Heart left ventricle (tissue), 16 donors: ENCODE measurements at places on chromosomes 5 and 9. TPM values are rescaled to one million over a fixed set of nuclear protein-coding genes. Genes with fewer than 3 reads are reported as not detected.
A peak's percentile ranks its signal among the peaks of the same experiment; 100 is the strongest.

PCDHB8 gene
- 0.63 TPM for total RNA-seq

HTR4 gene
- not detected for total RNA-seq

- no peak for DNase-seq
These were observed 89.3 kb downstream of the COL5A1 start for GRCh38 chr9:134730761-134731496.

DNA sequence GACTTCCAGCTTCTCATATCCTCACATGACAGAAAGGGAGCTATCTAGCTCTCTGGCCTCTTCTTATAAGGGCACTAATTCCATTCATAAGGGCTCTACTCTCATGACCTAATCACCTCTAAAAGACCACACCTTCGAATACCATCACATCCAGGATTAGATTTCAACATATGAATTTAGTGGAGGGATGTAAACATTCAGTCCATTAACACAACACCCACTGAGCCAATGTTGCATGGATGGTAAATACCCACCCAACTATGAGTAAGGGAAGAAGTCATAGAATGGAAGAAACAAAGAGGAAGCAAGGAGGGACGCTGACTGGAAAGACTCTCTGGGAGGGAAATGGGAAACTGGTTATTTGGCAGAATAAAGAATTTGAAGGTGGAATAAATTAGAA, 112.6 kb upstream of the CCDC112 start:
- DNase-seq = no peak

- DNase-seq = peak; percentile 79
These were observed 13.2 kb upstream of the AQP7 start for GRCh38 chr9:33415501-33416038.

DMRT3 gene
- total RNA-seq = not detected

GRCh38 chr5:125877248-125877647, 546.0 kb upstream of the GRAMD2B start:
- DNase-seq = no peak

- DNase-seq = no peak
These were observed 166.4 kb upstream of the SPRY4 start for GRCh38 chr5:142491270-142491669.

GRCh38 chr5:61319388-61320146, 12.5 kb upstream of the ZSWIM6 start:
- DNase-seq = peak; percentile 29

DNA sequence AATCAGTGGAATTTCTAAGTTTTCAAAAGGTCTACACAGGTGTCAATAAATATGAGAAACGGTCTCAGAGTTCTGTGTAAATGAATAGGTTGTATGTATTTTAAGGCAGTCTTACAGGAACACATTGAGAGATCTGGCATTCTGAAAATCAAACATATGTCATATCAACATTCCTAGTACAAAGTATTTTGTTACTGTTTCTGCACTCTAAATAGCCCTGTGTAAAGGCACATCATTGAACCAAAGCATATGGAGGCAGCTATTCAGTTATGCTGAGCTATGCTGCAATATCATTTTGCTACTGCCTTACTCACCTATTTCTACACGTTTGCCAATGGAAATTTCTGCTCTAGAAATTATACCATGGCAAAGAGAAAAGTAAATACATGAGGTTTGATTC, 379.1 kb downstream of the KIAA0825 start:
- no peak for DNase-seq

SPINK1 gene
- total RNA-seq = 0.58 TPM

DNA sequence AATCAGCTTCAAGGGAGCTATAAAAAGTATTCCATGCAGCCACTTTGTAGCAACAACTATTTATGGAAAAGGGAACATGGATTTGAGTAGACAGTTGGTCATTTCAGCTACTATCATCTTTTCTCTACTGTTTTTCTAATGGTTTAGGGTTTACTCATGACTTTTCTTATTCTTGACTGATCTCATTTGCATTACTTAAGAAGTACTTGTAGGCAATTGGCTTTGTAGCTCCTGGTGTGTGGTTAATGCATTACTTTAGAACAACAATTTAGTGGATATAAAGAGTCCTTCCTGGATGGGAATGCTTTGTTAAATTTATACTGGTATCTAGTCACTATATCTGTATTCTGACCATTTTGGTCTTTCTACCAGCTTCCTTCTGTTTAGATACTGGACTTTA, 59.8 kb upstream of the NTRK2 start:
- no peak for DNase-seq

CNTNAP3B gene
- 13.6 TPM for total RNA-seq

DNA sequence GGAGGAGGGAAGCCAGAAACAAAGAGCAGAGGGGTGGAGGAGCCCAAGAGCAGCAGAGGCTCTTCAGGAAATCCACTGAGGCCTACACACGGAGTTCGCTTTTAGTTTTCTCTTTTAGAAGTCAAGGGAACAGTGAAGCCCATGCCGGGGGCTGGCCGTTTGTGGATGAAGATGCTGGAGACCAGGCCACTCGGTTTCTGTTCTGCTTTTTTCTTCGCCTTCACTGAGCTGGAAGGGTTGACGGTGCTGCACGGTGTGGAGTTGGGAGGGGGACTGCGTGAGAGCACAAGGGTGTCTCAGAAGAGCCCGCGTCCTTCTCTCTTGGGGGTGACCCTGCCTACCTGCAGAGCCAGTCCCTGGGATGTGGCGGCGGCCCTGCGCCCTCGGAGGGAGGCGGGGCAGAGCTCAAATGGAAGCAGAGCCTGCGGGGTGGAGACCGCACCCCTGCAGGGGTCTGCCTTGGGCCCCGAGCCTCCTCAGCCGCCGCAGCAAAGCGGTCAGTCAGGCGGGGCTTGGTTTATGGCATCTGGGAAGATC, 68.5 kb upstream of the CACNA1B start:
- DNase-seq = no peak

- DNase-seq = no peak
These were observed 947.2 kb upstream of the ARRDC3 start for GRCh38 chr5:92330365-92330764.

- DNase-seq = peak; percentile 85
These were observed at the start of gene LSM11 for GRCh38 chr5:157743163-157744050. LSM11 (plus strand) TSS chr5:157743712; CDS start chr5:157743751, 39 bp downstream.

MRPL50 gene
- total RNA-seq = 15.4 TPM

DNA sequence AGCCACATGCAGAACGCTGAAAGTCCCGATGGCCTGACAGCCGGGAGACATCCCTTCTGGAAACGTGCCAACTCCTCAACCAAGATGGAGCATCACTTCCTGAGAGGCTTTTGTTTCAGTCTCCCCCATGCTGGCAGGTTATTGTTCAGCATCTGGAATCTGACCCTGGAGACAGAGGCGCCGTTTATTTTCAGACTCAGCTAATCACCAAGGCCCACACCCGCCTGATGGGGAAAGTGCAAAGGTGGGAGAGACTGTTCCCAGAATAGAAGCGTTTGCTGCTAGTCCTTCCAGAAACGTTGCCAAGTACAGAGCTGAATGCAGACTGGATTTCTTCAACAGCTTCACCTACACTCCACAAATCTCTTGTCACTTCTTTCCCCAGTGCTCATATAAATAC, 41.8 kb upstream of the S1PR3 start:
- DNase-seq = peak; percentile 80

- no peak for DNase-seq
These were observed 61.1 kb upstream of the SAP30L start for GRCh38 chr5:154384480-154385235.

DNA sequence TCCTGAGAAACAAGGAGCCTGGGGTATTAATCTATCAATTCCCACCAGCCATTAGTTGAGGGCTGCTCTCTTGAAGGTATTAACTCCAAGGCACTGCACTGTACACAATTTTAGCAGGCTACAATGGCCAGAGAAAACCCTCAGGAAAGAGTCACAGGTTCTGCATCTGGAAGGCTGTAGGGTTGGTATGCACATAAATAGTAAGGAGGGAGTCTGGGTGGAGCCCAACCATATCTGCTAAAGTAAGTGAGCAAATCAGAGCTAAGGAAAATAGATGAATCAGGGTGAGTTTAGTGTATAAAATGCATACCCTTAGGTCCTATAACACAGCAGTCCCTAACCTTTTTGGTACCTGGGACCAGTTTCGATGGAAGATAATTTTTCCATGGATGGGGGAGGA, 18.2 kb downstream of the TMEM215 start:
- no peak for DNase-seq

ZNF454 gene
- 1.4 TPM for total RNA-seq

GRCh38 chr5:67917561-67917960, 298.0 kb upstream of the PIK3R1 start:
- no peak for DNase-seq

GRCh38 chr9:27528076-27528885, 1.3 kb downstream of the MOB3B start:
- peak; percentile 86 for DNase-seq

PGM5 gene
- 189 TPM for total RNA-seq

GRCh38 chr5:122392224-122392623, 80.2 kb downstream of the SNCAIP start:
- no peak for DNase-seq

DNA sequence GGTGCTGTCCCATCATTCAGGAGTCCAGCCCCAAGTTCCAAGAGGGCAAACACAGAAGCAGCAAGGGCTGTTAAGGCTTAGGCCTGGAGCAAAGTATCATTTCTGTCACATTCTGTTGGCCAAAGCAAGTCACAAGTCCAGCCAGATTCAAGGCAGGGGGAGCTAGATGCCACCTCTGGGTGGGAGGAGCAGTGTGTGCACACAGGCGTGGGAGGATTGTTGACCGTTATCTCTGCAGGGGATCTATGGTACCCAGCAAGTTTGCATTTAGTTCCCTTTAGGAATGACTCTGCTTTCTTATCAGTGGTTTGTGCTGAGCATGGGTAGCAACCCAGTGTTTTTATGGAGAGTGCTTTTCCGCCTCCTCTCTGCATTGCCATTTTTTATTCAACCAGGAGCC, 278.9 kb downstream of the NR3C1 start:
- DNase-seq = no peak

DNA sequence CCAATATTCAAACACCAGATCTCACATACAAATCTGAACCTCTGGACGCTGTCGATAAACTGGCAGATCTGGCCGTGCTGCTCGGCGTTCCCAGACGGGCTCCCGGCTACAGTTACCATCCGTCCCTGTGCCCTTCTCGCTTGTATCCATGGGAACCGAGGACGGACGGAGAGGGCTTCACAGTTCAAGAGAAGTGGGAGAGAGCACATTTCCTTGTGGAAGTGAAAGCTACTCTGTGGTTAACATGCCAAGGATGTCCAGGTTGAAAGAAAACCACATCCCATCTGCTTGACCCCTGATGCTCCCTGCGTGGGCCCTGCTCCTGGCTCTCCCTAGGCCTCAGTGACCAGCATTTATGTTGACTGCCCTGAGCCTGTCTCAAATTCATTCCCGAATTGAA, 6.3 kb upstream of the DBN1 start:
- DNase-seq = no peak

DNA sequence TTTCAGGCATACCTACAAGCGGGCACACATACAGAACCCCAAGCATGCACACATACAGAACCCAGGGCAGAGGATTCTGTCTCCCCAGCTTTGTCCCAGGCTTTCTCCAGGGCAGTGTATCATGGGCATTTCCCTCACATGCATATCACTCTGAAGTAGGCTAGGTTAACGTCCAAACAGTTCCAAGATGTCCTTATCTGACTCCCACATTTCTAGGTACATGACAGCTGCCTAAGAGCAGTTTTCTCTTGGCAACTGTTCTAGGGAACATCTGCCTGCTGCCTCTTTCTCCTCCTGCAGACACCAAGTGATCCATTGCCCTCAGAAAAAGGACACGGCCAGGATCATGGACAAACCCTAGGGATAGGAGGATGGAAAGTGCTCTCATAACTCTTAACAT, 84.9 kb upstream of the NR3C1 start:
- no peak for DNase-seq

CCNJL gene
- total RNA-seq = 7.1 TPM

CDH18 gene
- total RNA-seq = not detected

GRCh38 chr9:136093995-136094881, 851 bp downstream of the NACC2 start:
- DNase-seq = peak; percentile 85

DNA sequence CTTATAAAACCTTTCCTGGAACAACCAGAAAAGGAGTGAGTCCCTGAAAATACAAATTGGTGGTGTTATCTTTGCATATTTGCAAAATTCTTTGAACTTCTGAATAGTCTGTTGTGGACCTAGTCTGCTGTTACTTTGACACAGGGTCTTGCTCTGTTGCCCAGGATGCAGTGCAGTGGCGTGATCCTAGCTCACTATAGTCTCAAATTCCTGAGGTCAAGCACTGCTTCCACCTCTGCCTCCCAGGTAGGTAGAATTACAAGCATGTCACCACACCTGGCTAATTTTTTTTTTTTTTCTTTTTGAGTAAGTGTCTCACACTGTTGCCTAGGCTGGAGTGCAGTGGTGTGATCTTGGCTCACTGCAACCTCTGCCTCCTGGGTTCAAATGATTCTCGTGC, 43.7 kb upstream of the SPRY4 start:
- no peak for DNase-seq

GRCh38 chr5:68260467-68260866, 44.9 kb downstream of the PIK3R1 start:
- no peak for DNase-seq

- no peak for DNase-seq
These were observed at the start of gene CCL19 for GRCh38 chr9:34690983-34691935. CCL19 (minus strand) TSS chr9:34691276; CDS start chr9:34691139, 137 bp downstream.

- no peak for DNase-seq
These were observed 336.5 kb downstream of the DIRAS2 start for GRCh38 chr9:90306158-90306557.

TOR2A gene
- total RNA-seq = 2.7 TPM

- no peak for DNase-seq
These were observed 16.4 kb upstream of the C5orf47 start for GRCh38 chr5:173972607-173972924.

GRCh38 chr5:127957183-127957582, 126.4 kb upstream of the SLC12A2 start:
- DNase-seq = peak; percentile 69

- DNase-seq = no peak
These were observed 46.5 kb upstream of the GFPT2 start for GRCh38 chr5:180399401-180400215.

DNA sequence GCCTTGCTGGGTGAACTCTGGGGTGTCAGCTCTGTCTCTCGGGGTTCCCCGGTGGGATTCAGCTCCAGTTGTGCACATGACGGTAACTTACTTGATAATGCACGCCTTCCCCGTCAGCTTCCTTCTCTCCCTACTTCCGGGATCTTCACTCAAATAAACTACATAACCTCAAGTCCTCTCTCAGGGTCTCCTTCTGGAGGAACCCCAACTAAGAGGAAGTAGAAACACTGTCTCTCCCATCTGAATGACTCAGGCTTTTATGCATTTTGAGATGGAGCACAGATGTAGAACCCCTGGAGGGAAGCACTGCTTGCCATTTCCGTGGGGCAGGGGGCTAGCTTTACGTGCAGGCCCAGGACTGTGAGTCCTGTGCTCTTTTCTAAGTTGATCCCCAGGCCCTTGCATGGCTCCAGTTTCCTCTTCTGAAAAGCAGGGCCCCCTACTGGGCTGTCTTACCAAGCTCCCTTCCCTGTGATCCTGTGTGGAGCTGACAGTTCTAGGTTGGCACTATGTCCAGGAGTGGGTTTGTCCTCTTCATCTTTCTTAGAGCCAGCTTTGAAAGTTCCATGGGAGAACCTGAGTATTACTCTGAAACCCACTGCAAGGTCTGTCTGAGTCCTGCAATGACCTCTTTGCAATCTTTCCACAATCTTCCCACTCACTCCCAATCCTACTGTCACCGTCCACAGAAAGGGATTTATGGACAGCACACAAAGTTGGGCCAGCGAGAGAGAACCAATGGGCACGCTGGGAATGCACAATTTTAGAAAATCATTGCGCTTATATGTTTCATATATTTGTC, 17.7 kb downstream of the S1PR3 start:
- no peak for DNase-seq

- no peak for DNase-seq
These were observed 153.6 kb upstream of the CD180 start for GRCh38 chr5:67350185-67350584.
